ENCODE measurements at places on chromosomes 4 and X.

DNA sequence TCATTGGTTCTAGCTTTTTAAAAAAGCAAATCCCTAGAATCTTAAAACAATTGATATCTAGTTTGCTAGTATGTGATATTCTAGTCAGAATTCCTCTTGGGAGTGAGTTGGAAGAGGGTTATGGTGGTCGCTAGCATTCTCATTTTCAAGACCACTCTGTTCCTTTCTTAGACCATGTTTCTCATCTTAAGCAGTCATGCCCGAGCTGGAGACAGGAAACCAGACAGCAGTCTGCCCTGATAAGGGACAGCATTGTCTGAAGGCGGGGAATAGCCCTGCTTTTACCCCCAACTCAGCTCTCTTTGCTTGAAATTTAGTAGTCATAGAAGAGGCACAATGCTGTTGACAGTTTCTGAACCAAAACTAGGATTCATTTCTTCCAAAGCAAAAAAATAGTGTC lies 5.2 kb downstream of the KLF3 start:
- DNase-seq = no peak

DNA sequence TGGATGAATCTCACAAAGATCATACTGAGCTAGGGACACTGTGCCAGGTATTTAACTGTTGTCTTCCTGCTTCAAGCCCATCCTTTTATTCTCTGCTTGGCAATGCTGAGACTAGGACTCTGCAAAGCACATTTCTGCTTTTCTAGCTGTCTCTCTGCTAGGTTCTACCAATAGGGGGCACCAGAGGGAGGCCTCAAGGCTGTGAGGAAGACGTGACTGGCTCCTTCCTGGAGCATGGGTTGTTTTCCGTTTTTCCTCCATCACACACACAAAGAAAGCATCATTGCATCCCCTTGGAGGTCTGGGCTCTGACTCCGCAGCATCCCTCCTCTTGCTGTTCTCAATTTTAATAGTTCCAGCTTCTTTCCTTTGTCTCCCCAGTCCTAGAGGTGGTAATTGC lies 10.9 kb upstream of the DCTD start:
- no peak for DNase-seq

GRCh38 chr4:6892190-6892908 lies 17.3 kb upstream of the TBC1D14 start:
- DNase-seq = no peak

DNA sequence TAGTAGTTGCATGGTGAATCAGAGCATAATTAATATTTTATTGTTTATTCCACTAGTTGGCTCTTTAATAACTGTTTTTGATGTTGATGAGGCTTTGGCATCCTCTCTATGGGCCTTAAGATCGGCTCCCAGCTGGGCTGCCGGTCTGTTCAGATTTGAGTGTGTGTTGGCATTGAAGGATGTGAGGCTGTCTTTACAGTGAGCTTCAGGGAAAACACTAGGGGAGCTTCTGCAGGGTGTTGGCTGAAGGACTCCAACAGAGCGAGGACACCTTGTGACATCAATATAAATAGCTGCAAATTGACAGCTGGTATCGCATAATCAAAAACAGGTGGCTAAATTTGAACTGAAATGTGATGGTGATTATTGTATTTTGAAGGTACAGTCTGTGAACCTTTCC lies 322.0 kb downstream of the FSTL5 start:
- DNase-seq = no peak

GRCh38 chrX:102651242-102652011 lies at the start of gene GPRASP1:
GPRASP1 (plus strand) TSS chrX:102651483; CDS start chrX:102653914, 2,431 bp downstream.
- no peak for DNase-seq

GRCh38 chr4:27198971-27199370 lies 338.3 kb downstream of the STIM2 start:
- no peak for DNase-seq

DNA sequence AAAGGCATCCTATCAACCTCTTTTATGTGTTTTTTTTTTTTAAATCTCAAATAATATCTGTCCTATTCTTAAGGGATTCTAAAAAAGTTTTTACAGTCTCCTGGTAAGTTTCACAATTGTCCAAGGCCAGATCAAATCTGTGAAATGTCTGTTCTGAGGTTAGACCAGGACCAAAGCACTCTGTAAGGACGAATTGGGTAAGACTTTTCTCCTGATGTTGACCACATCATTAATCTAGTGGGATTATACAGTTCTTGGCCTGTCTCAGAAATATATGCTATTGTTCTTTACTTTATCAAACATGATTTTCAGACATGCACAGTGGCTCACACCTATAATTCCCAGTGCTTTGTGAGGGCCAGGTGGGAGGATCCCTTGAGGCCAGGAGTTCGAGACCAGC lies 45.8 kb upstream of the TMEM131L start:
- DNase-seq = no peak

DNA sequence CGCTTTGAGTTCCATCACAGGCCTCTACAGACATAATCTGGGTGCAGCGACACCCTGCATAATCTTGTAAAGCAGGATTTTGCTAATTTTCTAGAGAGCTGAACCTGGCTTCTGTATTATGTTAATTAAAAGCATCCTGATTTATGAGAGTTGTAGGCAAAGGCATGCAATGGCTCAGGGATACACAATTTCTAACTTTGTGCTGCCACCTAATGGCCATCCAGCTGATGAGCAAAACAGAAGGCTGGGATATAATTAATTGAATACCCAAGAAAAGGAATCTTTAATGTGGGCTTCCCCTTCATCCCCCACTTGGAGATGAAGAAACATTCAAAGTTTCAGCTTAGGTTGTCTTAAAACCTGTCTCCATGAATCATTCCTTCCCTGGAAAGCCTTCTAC lies 78.1 kb downstream of the BMP15 start:
- no peak for DNase-seq

DNA sequence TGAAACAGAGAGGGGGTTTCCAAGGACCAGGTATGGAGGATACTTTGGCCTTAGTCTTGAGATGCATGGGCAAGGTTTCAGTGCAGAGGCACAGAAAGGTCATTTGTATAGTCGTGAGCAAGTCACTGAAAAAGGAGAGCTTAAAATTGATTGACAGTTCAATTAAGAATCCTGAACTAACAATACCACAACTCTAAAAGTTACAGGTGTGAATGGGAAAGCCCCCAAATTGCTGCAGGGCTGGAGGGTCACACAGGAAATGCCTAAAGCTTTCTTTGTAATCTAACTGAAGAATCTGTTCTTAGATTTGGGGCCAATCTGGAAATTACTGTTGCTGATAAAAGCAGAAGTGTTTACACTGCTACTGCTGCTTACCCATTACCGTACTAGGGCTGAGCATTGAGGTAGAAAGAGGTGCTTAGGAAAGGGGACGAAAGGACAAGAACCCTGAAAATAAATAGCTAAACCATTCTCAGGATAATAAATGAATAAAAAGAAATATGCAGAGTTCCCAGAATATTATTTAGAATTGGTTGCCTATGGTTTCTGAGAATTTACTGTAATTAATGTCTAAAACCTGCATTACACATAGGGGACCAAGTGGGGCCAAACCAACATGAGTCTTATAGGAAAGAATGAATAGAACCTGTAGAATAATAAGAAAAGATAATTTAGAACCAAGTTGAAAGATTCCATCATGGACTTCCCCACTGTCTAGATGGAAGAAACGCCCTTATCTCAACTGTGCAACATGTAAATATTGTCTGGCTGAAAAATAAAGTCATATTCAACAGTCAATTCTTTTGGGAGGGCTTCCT lies 91.9 kb upstream of the PPP1R2C start:
- no peak for DNase-seq

DNA sequence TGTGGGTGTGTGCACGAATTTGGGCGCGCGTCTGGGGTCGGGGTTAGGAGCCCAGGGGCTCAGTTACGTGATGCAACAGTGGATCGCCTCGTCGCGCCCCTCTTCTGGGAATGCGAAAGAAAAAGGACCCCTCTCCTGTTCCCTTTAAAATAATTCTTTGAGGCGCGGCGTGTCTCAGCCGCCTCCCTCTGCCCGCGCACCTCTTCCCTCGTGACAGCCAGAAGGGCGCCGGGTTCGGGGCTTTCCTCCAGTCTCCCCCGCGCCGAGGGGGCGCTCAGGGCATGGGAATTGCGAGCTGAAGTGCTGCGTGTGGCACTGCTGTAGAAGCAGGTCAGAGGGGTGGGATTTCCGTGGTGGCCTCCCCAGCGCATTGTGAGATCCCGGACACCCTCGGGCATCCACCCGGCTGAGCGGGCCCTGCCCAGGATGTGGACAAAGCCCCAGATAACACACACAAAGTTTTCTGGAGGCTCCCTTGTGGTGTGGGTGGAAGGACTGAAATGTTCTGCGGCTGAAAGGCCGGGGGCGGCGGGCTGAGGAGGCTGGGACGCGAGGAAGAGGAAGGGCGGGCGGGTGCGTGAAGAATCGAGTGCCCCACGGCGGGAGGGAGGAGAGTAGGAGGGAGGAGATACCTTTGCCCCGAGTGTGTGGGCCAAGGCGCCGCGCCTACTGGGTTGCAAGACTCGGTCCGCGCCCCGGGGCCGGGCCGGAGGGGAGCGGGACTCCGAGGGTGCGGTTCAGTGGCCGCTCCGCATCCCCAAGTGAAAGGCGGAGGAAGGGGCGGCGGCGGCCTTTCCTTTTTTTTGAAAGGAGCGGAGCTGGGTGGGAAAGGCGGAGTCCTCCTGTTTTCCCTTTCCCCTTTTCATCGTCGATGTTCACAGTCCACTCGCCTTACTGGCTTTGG lies 752 bp downstream of the SEPTIN11 start:
- peak; percentile 24 for DNase-seq

Measured in stimulated activated CD4-positive, alpha-beta T cell treated with anti-CD3 and anti-CD28 coated beads, Interleukin-1b, Interleukin-23, amount 100 ng/mL, for 1 hour (primary cell).